Hippocampal formation (tissue), 2 donors: ENCODE measurements at places on chromosomes 3 and 15.
A peak's percentile ranks its signal among the peaks of the same experiment; 100 is the strongest.

DNA sequence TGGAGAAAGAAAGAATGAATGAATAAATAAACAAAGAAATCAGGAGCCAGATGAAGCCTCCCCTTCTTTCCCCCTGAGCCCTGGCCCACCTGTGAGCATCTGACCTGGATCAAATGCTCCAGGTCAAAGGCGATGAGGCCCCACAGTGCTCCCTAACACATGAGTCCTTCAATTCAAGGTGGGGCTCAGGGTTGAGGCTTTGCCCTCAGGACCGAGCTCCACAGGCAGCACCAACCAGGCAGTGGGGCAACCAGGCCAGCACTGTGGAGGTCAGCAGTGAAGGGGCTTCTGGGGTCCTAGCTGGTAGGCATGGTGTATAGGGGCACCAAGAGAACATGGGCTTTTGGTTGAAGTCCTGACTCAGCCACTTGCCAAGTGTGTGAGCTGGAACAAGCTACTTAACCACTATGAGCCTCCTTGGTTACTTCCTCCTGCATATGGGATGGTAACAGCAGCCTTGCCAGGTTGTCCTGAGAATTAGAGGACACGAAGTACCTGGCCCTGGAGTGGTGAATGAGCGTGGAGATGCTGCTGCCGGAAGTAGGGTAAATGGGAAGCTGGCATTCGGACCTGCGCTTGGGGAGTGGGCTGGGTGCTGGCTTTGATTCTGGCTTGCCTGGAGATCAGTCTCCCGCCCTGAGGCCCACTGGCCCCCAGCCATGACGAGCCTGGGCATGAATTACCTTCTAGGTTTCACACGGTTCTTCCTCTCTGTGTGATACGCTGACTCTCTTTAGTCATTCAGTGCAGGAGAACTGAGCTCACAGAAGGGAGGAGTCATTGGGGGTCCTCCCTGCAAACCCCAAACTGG lies 10.0 kb upstream of the PAQR5 start:
- DNase-seq, result no peak

DNA sequence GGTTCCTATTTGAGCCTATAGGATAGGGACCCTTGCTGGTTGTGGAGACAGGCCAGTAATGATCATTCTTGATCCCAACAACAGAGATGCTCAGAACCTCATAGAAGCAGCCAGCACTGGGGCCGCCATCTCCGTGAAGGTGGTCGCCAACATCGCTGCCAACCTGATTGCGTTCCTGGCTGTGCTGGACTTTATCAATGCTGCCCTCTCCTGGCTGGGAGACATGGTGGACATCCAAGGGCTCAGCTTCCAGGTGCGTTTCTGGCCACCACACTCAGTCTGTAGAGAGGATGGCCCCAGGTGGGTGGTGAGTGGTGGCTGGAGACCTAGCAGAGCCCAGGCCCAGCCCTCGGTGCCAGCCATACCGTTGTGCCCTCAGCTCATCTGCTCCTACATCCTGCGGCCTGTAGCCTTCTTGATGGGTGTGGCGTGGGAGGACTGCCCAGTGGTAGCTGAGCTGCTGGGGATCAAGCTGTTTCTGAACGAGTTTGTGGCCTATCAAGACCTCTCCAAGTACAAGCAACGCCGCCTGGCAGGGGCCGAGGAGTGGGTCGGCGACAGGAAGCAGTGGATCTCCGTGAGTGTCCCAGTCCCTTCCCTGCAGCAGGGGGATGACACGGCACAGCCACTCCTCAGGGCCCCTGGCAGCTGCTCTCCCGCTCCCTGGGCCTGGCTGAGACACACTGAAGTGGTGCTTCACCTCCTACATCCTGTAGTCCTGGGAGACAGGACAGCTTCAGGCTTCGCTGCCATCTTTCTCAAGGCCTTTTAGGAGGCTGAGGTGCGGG lies 46.5 kb upstream of the PDE8A start:
- DNase-seq, result no peak

DNA sequence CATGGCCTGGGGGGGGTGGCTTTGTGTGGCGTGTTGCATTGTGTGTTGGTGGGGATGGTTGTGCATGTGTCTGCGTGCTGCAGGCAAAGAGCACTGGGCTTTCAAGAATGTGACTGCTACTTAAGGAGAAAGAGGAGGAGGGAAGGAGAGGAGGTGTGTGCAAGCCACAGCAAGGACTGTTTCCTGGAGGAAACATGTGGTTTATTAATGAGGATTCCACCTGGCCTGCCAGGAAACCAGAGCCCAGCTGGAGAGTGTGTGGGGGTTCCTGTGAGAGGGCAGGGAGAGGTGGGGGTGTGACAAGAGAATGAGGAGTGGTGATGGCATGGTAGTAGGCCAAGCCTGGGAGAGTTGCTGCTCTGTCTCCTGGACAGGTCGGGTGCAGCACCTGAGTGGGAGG lies 258.1 kb upstream of the ROPN1 start:
- no peak for DNase-seq

GRCh38 chr15:41810651-41811431 lies 17.1 kb upstream of the JMJD7 start:
- no peak for DNase-seq

GRCh38 chr15:59174151-59174834 lies 32.4 kb upstream of the LDHAL6B start:
- DNase-seq, result peak; percentile 45

DNA sequence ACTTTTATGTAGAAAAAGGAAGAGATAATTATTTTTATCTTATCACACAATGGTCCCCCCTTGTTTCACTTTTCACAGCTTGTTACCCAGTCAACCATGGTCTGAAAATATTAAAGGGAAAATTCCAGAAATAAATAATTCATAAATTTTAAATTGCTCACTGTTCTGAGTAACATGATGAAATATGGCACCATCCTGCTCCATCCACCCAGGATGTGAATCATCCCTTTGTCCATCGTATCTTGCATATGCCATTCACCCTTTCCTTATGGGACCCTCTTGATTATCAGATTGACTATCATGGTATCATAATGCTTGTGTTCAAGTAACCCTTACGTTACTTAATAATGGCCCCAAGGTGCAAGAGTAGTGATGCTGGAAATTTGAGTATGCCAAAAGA lies 43.7 kb downstream of the ANKRD28 start:
- no peak for DNase-seq

DNA sequence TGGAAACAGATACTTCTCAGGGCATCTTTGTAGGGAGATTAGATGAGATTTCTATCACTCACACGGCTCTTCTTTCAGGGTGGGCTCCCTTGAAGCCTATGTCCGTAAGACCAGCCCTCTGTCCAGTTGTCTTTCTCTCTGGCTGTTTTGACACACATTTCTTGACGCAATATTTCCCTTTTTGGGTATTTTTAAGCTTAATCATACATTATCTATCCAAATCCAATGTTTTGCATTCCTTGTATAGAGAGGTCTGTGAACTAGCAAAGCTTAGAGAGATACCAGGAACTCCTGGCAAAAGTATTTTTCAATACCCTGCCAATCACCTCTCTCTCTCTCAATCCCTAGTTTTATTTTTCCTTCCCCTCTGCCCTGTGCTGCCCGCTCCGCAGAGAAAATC lies 79.3 kb downstream of the EOMES start:
- no peak for DNase-seq

GRCh38 chr3:136239094-136239493 lies 11.0 kb upstream of the PCCB start:
- DNase-seq, result no peak

DNA sequence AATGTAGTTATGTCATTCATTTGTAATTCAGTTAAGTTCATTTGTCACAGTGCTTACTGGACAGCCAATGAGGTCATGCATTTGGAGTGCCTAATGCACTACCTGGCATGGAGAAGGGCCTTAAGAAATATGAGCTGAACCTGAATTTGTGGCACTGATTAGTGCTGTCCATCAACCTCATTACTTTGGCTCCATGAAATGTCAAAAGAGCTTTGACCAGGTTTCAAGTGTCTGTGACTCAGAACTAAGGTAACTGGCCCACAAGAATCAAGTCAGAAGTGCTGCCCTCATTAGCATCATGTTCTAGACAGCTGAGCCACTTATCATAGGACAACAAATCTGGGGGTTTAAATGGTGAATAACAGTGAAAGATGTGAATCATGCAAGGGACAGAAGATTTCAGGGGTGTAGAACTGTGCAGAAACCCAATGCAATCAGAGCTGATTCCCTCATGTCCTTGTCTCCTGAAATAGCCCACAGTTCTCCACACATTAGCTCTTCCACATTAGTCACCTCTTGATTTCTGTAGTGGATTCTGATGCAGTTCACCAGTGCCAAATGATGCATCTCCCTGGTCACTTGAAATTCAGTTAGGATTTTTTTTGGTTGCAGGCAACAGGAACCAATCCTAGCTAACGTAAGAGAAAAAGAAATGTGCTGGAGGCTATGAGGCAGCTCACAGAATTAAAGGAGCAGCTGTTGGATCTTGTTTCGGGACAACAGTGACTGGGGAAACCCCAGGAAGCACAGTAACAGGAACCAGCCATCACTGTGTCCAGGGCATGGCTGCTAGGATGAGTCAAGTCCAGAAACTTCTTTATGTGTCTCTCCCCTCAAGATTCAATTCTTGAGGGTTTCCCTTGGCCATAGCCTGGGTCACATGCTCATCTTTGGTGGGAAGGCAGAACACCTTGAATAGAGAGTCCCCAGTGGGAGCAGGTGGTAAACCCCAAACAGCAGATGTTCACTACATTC lies 38.7 kb downstream of the CHST2 start:
- no peak for DNase-seq

- no peak for DNase-seq
Observed at GRCh38 chr3:120167488-120167887, 73.2 kb upstream of the GSK3B start.

- DNase-seq, result no peak
Observed at GRCh38 chr15:71698030-71698429, 112.3 kb upstream of the NR2E3 start.
